ENCODE measurements at places on chromosomes 4 and X. TPM values are rescaled to one million over a fixed set of nuclear protein-coding genes. Genes with fewer than 3 reads are reported as not detected.

DNA sequence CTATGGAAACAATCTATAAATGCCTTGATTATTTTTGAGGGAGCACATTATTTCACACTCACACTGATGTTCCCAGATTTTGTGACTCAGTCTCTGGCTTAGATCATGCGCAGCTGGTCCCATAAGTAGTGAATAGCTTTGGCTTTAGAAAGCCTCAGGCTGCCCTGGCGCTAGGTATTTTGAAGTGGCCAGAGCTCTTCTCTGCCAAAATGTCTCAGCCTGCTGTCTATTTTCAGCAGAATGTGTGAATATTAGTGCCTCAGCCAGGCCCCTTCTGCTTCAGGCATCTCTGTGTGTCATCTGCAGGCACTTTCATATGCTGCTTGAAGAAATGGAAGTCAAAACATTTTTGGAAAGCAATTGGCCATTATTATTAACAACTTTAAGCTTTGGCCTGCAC, 931.0 kb upstream of the INTU start:
- DNase-seq, result peak; percentile 52

Gene HPGDS
- 6.4 TPM for total RNA-seq

DNA sequence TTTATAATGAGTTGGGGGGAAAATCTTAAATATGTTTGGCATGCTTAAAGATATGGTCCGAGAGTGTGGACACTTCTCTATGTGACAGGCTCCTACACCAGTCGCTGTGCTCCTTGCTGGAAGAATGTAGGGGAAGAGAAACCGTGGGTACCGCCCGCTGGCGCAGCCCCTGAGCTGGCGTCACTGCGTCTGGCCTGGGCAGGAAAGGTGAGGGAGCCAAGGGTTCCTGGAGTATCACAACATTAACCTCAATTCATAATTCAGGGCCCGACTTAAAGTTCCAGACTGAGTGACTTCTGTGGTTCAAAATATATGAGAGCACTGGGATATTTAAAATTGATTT, 95.1 kb downstream of the GATB start:
- DNase-seq, result no peak

DNA sequence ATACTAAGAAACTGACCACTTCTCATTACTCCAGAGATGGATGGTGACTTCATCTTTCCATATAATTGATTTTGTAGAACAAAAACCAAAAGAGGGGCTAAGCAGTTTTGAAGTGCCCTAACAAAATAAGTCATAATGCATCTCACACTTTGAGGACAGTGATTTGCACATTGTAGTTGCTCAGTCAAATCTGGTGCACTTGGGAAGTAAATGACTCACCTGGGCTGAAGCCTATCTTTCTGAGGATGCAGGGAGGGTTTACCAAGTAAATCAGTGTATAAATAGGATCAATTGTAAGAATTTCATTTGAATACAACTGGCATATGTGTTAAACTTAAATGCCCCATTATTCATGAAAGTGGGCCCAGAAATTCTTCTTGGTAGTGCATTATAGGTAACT, 134.2 kb downstream of the DCLK2 start:
- DNase-seq, result no peak

DNA sequence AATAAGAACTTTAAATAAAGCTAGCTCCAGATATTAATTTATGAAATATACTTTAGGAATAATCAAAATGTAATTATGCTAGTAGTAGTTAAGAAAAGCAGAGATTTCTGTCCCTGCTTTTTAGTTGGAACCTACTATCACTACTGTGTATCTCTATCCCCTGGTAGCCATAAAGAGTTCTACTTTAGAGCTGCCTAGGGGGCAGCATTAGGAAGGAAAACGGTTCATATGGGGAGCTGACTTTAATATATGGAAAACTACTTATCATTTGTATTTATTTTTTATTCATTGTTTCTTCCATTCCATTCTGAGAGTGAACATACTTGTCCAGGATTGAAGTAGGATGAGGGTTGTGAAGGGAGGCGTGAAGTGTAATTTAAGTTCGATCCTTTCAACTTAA, 40.9 kb downstream of the CPEB2 start:
- no peak for DNase-seq

Gene FHDC1
- total RNA-seq, result 0.53 TPM
